ENCODE measurements at places on chromosomes 2 and 18. TPM values are rescaled to one million over a fixed set of nuclear protein-coding genes. Genes with fewer than 3 reads are reported as not detected.

The ANKRD36B gene
- 19.4 TPM for total RNA-seq

The DYSF gene
- 3.2 TPM for total RNA-seq

The PID1 gene
- 0.24 TPM for total RNA-seq

The CLEC4F gene
- total RNA-seq = not detected

The FOXI3 gene
- total RNA-seq = not detected

The STON1 gene
- 0.86 TPM for total RNA-seq

The ZNF804A gene
- total RNA-seq = 0.09 TPM

The PROKR1 gene
- not detected for total RNA-seq

The NAGK gene
- 63.2 TPM for total RNA-seq

The C2orf76 gene
- total RNA-seq = 5.5 TPM

The CAPN14 gene
- total RNA-seq = 0.35 TPM

The DNPEP gene
- total RNA-seq = 75.1 TPM

The CNDP1 gene
- not detected for total RNA-seq

The RBM44 gene
- total RNA-seq = 1.0 TPM

GRCh38 chr18:59070181-59070912 is 69.3 kb upstream of the SEC11C start:
- DNase-seq = peak; percentile 95

GRCh38 chr2:211494536-211494935 is 938.1 kb downstream of the CPS1 start:
- no peak for DNase-seq

- no peak for DNase-seq
Measured at GRCh38 chr2:229118927-229119326, 152.2 kb downstream of the PID1 start.

DNA sequence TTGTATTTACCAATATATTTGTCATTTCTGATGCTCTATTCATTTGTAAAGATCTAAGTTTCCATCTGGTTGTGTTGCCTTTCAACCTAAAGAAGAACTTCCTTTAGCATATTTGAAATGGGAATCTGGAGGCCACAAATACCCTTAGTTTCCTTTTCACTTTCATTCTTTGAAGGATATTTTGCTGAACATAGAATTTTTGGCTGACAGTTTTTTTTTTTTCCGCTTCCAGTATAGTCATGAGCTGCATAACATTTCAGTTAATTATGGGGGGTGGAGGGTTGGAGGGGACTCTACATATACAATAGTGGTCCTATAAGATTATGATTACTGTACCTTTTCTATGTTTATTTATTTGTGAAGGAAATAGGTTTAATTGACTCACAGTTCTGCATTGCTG is 83.9 kb downstream of the CERS6 start:
- DNase-seq = no peak

GRCh38 chr2:96715658-96716057 is 24.2 kb downstream of the LMAN2L start:
- no peak for DNase-seq

DNA sequence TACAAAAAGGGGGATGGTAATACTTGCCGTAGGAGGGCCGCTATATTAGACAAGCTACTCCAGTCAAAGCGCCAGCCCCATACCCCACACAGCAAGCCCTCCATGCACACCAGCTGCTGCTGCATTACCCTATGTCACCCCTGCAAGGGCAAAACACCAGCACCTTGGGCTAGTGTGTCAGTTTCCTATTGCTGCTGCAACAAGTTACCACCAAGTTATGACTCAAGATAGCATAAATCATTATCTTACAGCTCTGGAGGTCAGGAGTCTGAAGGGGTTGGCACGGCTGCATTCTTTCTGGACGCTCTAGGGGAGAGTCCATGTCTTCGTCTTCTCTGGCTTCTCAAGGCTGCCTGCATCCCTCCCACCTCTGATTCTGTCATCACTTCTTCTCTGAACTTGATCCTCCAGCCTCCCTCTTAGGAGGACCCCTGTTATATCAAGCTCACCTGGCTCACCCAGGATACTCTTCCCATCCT is 88.6 kb upstream of the ACAA2 start:
- DNase-seq = no peak

DNA sequence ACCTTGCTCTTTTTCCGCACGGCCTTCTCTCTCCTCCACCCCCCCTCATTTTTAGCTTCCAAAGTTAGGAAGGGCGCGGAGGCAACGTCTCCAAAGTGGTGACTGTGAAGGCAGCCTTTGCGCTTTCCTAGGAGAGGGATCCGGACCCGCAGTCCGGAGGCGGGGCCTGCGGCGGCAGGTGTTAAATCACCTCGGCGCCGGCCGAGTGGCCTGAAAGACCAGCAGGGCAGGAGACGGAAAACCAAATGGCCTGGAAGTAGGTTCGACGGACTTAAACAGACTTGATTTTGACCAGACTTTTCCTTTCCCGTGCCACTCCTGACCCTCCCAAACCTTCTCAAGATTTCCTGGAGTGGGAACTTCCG is 615 bp downstream of the GORASP2 start:
- DNase-seq = peak; percentile 63

DNA sequence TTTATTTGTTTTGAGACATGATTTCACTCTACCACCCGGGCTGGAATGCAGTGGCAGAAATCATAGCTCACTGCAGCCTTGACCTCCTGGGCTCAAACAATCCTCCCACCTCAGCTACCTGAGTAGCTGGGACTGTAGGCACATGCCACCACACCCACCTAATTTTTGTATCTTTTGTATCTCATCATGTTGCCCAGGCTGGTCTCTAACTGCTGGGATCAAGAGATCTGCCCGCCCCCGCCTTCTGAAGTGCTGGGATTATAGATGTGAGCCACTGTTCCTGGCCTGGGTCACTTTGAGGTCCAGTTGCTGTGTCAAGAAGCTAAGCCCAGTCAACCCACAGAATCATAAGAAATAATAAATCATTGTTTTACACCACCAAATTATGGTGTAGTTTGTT is 38.4 kb downstream of the TSN start:
- DNase-seq = no peak

DNA sequence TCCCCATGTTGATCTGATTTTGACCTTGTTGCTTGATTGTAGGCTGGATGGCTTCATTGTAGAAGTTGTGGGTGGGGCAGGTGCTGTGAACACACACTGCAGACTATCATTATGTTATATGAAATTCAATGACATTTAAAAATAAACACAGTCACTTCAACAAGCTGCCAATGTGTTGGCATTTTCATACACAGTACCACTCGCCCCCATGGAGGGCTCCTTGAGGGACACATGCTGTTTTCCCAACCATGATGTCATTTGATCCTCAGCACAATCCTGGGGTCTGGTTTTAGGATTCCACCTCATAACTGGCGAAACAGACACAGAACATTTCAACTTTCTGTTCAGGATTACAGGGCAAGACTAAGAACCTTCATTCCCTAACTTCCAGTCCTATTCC is 86.9 kb downstream of the ZCCHC2 start:
- DNase-seq = no peak

GRCh38 chr2:147575106-147575505 is 269.7 kb upstream of the ACVR2A start:
- DNase-seq = no peak

GRCh38 chr2:238287737-238288649 is at the start of gene PER2:
PER2 (minus strand) TSS chr2:238288610; CDS start chr2:238277936, 10,674 bp downstream.
- peak; percentile 85 for DNase-seq

GRCh38 chr2:130391058-130391871 is 35.4 kb downstream of the PTPN18 start:
- peak; percentile 81 for DNase-seq

GRCh38 chr2:45265336-45265735 is 256.1 kb upstream of the SIX2 start:
- DNase-seq = no peak

DNA sequence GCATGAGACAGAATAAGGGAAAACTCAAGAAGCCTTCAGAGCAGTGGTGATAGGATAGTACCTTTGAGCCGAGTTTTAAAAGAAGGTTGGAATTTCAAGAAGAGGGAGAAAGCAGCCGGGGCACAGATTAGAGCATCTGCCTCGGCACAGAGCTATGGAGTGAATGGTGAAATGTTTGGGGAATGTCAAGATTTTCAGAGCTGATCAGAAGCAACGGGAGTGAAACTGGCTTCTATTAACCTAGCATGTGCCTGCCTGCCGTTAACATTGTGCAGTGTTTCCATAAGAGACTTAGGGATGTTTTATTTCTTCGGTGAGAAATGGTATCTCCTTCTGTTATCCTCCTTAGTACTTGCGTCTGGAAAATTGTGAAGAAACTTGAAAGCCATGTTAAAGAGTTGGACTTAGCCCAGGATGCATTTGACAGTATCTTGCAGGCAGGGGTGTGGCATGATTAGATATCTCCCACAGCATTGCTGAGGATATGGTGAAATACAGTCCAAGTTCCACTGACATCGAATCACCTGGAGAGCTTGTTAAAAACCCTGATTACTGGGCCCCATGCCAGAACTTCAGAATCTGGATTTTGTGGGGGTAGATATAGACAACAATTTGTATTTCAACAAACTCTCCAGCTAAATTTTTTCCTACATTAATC is 96.8 kb upstream of the PPP1CB start:
- no peak for DNase-seq

DNA sequence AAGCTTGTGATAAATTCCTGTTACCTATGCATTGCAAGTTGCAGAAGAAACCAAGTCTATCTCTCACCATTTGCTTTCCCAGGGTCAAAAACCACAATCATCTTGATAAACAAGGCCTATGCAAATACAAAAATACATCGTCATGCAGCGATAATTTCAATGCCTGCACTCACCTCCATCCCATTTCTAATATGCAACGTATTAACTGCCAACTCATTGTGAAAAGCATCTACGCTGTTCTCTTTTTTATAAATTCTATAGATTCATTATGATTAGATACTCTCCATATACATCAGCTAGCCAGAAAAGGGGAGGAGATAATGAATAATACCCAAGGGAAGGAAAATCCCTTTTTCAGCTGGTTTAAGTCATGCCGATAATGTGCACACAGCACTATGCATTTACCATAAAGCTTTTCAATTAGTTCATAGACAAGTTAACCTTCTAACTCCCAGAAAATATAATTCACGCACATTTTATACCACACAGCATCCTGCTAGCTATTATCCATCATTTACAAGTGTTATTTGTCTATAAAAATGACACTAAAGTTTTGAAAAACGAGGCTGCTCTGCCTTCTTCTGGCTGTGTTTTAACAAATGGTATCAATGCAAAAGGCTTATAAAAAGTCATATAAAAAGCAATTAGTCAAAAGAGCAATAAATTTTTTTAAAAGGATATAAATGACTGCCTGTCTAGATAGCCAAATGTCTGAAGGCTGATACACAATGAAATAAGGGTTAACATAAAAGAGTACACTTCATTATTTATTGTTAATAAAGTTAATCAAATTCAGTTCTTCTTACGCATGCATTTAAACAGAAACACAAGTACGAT is 77.6 kb downstream of the AFF3 start:
- no peak for DNase-seq

- no peak for DNase-seq
Measured at GRCh38 chr2:37224063-37224462, 7.3 kb downstream of the CEBPZ start.

DNA sequence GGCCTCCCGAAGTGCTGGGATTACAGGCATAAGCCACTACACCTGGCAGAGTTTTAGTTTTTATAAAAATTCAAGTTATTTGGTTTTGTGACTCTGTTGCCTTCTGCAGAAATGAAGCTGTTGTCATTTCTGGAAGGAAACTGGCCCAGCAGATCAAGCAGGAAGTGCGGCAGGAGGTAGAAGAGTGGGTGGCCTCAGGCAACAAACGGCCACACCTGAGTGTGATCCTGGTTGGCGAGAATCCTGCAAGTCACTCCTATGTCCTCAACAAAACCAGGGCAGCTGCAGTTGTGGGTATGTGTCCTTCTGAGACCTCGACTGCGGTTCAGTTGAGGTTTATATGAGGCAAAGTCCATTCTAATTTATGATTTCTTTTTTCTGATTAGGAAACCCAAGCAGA is 7.2 kb downstream of the MTHFD2 start:
- DNase-seq = peak; percentile 57

- DNase-seq = no peak
Measured at GRCh38 chr2:96523659-96524481, 12.7 kb upstream of the ARID5A start.

DNA sequence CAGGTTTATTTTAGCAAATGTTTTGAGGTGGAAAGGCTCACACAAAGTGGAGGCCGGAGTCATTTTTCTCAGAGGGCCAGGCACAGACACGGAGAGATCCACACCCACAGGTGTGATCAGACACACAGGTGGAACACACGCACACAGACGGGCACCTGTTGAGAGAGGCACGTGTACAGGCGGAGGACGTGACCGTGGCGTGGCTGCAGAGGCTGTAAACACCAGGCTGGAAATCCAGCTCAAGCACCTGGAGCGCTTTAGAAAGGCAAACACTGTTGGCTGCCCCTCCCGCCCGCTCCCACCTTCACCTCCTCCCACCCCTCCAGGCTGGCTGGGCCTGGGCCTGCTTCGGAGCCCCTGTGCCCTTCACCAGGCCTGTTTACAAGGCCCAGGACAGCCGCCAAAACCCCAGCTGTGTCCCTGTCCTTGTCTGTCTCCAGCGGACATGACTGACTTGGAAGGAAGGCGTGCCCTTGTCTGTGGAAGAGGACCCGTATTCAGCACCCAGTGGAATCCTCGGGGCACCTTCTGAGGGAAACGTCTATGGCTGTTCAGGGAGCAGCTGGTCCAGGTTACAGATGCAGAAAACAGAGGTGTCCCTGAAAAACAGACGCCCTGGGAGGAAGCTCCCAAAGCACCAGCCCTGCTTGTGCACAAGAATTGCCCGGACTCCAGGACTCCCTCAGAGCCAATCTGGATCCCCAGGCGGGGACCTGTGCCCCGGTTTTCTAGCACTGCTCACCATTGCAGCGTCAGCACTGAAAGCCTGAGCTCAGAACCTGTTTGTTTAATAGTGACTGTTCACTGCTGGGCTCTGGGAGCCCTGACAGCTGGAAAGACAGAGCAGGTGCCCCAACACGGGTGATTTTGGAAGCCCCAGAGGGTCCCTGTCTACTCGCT is 134.3 kb upstream of the HAAO start:
- no peak for DNase-seq

GRCh38 chr2:102094917-102095316 is 47.6 kb upstream of the IL1R1 start:
- DNase-seq = peak; percentile 22

DNA sequence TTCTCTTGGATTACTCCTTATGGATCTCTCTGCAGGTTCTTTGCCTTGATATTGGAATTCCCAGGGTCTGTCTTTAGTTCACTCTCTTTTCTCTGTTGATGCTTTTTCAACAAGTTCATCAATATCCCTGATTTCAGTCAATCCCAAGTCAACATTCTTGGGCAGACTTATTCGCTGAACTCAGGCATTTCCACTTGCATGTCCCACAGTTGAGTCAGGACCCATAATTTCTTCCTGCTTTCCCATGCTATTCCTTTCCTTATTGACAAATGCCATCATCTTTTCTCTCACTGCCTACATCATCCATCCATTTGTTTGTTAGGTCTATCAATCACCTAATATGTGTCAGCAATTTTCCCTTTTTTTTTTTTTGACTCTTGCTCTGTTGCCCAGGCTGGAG is 11.6 kb downstream of the GPD2 start:
- no peak for DNase-seq
